ENCODE measurements at places on chromosomes 11 and 22.

DNA sequence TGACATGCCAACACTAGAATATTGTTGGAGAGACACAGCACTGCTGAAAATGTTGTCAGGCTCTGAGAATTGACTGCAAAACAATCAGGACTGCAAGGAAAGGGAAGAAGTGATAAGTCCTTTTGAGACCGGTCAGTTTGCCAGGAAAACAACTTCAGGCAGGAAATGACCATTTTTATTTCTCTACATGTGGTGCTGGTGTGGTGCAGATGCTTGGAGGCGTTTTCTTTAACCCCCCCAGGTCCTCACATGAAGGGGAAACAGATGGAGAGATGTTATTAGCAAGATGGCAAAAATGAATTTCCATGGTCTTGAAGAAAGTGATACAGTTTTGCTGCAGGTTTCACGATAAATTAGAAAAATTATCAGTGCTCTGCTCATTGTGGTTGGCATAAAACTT, 5.7 kb downstream of the AP2A2 start:
- DNase-seq = no peak

DNA sequence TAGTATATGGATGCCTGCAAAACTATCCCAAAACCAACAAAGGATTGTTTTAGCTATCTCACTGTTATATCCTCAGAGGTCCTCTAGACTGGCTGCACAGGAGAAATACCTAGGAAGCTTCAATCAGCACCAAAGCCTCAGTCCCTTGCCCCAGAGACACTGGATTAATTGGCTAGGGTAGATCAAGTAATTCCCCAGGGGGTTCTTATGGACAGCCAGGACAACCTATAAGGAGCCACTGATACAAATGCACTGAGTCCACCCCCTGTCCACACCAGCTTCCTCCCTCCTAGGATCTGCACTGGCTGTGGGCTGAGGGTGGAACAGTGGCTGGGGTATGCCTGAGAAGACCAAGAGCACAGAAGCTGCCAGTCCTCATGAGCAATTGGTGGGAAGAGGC, 16.3 kb downstream of the ADORA2A start:
- no peak for DNase-seq

DNA sequence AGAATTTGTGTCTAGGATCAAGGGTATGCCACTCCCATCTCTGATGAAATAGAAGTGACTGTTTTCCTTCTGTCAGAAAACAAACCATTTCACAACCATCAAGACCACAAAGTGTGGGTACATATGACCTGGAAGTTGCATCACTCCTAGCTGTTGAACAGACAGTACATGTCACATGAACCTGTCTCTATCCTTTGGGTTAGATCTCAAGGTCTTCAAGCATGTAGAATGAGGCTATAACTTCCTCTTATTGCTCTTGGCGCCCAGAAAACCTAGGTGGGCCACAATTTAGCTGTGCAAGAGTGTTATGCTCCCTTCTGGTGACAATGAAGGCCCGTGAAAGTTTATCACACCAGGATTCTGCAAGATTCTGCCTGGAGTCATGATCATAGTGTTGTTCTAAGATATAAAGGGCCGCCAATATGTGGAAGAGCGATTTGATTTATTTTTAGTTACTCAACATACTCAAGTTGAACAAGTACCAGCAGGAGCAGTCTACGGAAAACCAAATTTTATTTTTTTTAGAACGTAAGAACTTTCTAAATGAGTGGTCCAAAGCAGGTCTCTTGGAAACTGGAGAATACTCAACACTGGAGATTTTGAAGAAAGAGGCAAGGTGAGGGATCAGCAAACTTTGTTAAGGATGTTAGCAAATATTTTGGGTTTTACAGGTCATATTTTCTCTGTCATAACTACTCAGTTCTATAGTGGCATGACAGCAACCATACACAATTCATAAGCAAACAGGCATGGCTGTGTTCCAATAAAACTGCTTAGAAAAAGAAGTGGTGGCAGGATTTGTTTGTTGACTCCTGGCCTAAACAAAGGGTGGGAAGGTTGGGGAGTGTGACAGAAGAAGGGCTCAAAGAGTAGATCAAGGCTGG, 101.8 kb downstream of the USP35 start:
- no peak for DNase-seq

GRCh38 chr11:124669193-124669592, 4.3 kb downstream of the SIAE start:
- no peak for DNase-seq

- DNase-seq = peak; percentile 96
These were observed 14.4 kb upstream of the CDC42EP1 start for GRCh38 chr22:37545703-37546436.

DNA sequence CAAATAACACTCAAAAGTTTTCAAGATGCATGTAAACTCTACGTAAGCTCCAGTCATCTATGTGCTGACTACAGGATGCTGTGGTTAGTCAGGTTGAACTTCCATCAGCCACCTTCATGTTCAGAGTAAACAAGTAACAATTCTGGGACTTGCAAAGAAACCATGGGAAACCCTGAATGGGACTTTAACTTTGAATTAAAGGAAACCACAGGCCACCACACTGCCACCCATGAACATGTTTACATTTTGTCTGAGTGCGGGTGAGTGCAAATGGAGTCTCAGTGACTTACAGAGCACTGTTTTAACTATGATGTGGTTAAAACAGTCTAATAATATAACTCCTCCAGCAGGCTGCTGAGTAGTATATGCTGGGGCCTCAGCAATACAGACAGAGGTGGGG, 12.9 kb upstream of the SYTL2 start:
- no peak for DNase-seq

- DNase-seq = no peak
These were observed 499.8 kb upstream of the CCDC90B start for GRCh38 chr11:83785942-83786341.

DNA sequence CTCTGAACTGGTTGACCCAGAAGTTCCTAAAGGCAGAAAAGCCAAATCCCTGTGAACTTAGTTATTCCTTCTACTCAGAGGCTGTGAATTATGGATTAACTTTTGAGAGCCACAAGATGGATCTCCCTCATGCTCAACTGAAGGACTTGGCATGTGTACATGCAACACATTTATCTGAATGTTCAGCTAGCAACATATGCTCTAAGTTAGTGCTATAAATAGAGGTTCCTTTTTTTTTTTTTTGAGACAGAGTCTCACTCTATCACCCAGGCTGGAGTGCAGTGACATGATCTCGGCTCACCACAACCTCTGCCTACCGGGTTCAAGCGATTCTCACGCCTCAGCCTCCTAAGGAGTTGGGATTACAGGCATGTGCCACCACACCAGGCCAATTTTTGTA, 40.1 kb downstream of the EIF4ENIF1 start:
- no peak for DNase-seq

GRCh38 chr11:130189492-130190210, 30.1 kb downstream of the ST14 start:
- no peak for DNase-seq

DNA sequence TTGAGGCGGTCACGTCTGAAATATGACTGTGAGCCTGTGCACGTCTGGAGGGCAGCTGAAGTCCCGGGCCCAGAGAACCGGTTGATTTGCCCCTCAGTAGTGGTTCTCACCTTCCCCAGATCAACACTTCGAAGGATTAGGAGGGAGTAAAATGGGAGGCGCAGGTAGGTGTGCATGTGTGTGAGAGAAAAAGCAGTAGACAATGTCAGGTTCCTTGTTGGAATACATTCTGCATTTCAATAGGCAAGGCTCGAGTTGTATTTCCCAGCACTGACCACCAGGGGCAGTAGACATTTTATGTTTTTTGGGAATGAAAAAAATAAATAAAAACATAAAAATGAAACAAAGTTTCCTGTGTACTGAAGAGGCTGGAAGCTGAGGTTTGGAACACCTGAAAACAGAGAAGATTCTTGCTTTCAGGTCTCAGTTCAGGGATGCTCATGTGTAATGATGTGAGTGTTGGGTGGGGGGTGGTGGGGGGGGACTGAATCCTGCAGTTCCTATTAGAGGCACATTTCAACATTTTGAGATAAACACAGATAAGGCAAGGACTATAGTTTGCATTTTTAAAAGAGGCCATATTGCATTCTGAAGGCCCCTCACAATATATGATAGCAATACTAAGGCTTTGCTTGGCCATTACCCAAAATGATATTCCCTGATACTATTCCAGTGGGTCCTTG, 333.9 kb downstream of the CADM1 start:
- DNase-seq = no peak

GRCh38 chr11:134730561-134731212, 318.6 kb upstream of the B3GAT1 start:
- no peak for DNase-seq

GRCh38 chr11:116876656-116877055, 39.2 kb upstream of the APOA1 start:
- DNase-seq = no peak

DNA sequence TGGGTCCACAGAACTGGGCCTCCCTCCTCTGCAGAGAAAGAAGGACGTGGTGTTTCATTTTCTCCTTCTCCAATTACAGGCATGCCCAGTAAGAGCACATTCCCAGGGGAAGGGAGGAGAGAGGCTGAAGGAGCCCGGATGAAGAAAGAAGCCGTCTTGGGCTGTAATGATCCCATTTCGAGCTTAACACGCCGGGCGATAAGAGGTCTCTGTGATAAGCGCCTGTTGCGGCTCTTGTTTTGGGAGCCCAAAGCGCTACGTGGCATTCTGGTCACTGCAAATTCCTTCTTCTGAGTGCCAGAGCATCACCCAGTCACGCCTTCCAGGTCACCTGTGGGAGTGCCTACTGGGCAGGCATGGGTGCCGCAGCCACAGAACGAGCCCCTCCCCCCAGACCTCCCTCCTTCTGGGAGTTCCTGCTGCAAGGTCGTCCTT, 57.5 kb downstream of the ANO1 start:
- no peak for DNase-seq

DNA sequence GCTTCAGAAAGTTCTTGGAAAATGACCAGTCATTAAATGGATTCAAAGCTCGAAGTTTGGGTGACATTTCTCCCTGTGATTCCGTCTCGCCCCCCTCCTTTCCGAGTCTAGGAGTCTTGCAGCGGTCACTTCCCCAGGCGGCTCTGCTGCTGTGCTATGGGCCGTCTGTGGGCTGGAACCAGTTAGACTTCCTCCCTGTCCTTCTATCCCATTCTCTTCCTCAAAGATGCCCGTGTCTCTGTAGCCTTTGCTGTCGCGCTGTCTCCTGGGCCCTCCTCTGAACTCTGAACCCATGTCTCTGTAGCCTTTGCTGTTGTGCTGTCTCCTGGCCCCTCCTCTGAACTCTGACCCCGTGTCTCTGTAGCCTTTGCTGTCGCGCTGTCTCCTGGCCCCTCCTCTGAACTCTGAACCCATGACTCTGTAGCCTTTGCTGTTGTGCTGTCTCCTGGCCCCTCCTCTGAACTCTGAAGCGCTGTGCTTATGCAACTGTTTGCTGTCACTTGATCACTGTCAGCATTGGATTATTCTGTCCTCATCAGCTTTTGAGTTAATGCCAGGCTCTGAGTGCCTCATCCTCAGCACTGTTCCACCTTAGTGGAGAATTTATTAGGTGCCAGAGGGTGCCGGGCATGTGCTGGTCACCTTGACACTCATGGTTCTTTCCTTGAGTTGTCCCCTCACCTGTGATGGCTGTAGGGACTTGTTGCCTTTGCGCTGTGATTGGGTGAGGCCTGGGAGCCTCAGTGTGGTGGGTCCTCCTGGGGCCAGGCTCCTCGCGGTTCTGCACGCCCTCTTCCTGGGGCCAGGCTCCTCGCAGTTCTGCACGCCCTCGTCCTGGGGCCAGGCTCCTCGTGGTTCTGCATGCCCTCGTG, 173.3 kb downstream of the TBC1D22A start:
- no peak for DNase-seq
